ENCODE measurements at places on chromosomes 4 and X. TPM values are rescaled to one million over a fixed set of nuclear protein-coding genes. Genes with fewer than 3 reads are reported as not detected.

The RNF113A gene
- 17.2 TPM for total RNA-seq

The IL15 gene
- 7.1 TPM for total RNA-seq

The ELOVL6 gene
- 8.0 TPM for total RNA-seq

The PDLIM3 gene
- 0.25 TPM for total RNA-seq

The MAGEA10 gene
- total RNA-seq: not detected

The MTHFD2L gene
- 6.3 TPM for total RNA-seq

The RAB33B gene
- 15.2 TPM for total RNA-seq

The ZNF518B gene
- total RNA-seq: 19.0 TPM

The NR3C2 gene
- not detected for total RNA-seq

The PCDH11X gene
- total RNA-seq: not detected

The CENPVL1 gene
- not detected for total RNA-seq

The TCEAL6 gene
- not detected for total RNA-seq

The YY2 gene
- 0.38 TPM for total RNA-seq

The PNMA6F gene
- not detected for total RNA-seq

The ADH1A gene
- not detected for total RNA-seq

The CYTL1 gene
- not detected for total RNA-seq

The GATB gene
- 18.0 TPM for total RNA-seq

The BEX4 gene
- 0.54 TPM for total RNA-seq

The N4BP2 gene
- total RNA-seq: 3.0 TPM

The CDKL2 gene
- not detected for total RNA-seq

The OPRPN gene
- total RNA-seq: not detected

The NLGN4X gene
- total RNA-seq: under 0.01 TPM

The HTR2C gene
- not detected for total RNA-seq

The SLC9B1 gene
- not detected for total RNA-seq

The ATP2B3 gene
- not detected for total RNA-seq

The MAGEA9B gene
- total RNA-seq: not detected

The S100G gene
- total RNA-seq: not detected

The TEC gene
- not detected for total RNA-seq

The ART3 gene
- not detected for total RNA-seq

The INTS6L gene
- 1.9 TPM for total RNA-seq

The SPANXC gene
- total RNA-seq: not detected

All from GM23248 (cell line).